ENCODE measurements at places on chromosomes 2 and 18.

DNA sequence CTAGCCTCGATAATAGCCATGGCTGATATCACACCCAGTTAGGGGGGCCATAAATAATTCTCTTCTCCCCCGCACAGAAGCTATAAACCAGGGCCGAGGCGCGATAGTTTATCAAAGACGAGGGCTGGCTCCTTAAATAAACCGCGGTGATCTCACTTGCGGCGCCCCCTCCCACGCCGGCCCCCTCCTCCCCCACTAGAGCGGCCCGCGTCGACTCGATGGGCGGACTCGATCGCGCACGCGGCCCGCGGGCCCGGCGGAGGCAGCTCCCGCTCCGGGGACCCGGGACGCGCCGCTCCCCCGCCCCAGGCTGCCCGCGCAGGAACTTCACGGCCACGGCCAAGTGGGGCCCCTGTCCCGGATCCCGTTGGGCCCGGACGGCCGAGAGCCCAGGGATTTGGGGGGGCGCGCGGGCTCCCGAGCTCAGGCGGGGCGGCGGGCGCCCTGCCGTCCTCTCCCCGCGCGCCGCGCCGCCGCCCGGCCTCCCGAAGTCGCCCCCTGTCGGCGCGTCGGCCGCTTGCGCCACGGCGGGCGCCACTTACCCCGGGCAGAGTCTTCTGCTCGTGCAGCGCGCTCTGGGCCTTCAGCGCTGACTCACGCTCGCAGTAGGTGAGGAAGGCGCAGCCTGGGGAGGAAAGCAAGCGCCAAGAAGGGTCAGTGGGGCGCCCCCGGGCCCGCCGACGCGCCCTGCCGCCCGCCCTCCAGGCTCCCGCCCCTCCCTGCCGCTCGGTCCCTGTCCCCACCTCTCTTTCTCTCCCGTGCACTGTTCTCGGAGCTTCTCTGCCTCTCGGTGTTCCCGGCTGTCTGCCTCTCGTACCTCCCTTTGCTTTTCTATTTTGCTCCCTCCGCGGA is 80.4 kb downstream of the CELF4 start:
- DNase-seq = peak; percentile 25

- no peak for DNase-seq
These were observed 11.8 kb downstream of the MTX2 start for GRCh38 chr2:176280867-176281658.

GRCh38 chr2:189022053-189022481 is 47.9 kb downstream of the COL3A1 start:
- DNase-seq = no peak

GRCh38 chr2:200461846-200462710 is 47.8 kb downstream of the KCTD18 start:
- DNase-seq = no peak

- DNase-seq = no peak
These were observed 18.2 kb downstream of the HOXD1 start for GRCh38 chr2:176206682-176207081.

GRCh38 chr2:1636791-1637415 is 107.4 kb downstream of the PXDN start:
- no peak for DNase-seq

DNA sequence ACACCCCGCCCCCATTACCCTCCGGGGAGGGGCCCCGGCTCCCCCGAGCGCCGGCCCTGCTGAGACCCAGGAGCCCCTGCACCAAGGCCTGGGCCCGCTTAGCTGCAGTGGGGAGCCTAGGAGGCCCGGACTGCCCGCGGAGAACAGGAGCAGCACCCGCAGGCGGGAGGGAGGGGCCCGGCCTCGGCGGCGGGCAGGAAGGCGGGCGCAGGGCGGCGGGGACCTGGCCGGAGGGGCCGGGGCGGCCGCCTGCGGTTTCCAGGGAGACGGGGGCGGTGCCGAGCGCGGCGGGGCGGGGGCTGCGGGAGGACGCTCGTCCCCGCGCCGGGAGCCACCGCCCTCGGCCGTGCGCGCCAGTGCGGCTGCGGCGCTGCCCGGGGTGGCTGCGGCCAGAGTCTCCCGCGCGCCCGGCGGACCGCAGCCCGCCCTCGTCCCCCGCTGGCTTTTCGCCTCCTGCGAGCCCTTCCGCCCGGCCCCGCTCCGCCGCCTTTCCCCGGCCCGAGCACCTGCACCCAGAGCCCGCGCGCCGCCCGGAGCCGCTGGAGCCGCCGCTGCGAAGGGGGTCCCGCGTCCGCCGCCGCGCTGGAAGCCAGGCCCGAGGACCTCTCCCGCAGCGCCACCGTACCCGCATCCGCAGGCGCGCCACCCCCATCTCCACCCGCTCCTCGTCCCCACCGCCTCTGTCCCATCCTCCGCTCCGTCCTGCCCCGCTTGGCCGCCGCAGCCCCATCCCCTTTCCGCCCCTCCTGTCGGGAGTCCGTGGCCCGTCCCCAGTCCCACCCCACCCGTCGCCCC is 17.2 kb downstream of the GPC1 start:
- DNase-seq = no peak
